NCI-H345 (cell line): ENCODE measurements at places on chromosomes 7 and 10.

DNA sequence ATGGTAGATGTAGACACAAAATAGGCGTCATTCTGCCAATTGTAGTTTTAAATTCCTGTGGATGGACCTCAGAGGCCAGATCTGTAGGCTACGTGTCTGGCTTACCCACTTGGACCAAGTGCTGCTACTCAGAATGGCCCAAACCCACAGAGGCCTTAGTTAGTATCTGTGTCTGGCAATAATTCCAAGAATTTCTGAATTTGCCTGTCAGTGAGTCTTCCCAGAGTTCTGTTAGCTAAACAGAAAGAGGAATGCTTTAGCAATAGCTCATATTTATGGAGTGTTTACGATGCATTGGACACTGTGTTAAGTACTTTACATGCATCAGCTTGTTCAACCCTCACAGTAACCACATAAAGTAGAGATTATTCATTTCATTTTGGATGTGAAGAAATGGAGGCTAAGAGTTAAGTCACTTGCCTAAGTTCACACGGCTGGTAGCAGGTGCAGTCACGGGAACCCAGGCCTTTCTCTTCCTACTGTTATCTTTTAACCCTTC lies 231.8 kb downstream of the PTEN start:
- DNase-seq: no peak

DNA sequence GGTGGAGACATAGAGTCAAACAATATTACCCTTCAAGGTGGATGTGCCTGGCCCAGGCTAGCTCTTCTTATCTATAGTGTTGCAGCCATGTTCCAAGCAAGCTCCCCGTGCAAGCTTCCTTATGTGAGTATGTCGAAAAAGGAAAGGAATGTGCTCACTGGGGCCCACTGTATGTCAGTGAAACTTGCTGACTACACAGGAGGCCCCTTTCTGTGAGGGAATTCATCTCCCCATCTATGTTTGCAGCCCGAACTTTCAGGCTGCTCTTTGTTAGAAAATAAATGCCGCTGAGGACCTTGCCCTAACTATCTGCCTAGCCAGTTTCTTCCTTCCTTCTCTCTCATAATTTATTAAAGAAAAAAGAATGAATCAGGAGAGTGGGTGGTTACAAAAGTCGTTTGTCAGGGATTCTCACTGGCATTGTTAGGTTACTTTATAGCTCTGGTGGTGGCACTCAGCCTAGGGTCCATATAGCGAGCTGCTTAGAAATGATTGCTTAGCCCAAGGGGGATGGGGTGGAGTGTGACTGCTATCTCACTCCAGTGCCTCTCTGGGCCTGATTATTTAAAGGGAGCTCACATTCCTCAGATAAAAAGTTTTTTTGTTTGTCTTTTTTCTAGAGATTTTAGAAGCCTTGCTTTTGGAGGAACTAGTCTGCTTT lies 302.1 kb downstream of the ABCA13 start:
- DNase-seq: no peak

DNA sequence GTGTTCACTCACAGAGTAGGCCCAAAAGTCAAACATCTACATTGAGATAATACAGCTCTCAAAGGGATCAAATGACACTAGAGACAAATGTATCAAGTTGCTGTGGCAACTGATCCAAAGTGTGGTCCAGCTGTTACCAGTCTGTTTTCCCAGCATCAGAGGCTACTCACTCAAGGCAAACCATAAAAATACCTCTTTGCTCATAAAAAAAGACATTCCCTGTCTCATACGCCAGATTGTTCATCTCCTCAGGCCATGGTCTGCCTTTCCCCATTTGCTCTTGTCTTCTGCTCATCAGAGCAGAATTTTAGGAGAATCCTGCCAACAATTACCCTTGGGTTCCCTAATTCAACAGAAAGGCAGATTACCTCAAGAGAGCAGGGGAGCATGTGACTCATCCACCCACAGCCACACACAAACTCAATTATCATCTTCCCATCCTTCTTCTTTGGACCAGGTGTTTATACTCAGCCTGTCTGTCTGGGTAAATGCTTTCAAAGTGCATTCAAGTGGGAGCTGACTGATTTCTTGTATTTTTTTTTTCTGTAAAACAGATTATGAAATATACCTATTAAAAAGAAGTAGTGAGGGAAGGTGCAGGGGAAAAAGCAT lies 226.5 kb upstream of the HPS1 start:
- peak; percentile 56 for DNase-seq

DNA sequence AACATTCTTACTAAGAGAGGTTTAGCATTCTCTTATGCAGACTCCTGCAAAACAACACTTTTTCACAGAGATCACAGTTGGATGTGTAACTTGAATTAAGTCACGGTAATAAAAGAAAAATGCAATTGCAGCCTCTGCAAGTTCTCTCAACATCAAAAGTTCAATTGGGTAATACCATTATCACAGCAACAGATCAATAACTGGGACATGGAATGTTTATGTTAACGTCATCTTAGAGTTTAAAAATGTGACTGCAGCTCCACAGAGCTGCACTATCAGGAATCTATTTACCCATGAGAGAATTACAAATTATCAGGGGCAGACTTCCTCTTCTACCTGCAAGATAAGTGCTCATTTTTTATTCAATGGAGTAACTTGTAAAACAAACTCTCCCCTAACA lies 86.7 kb downstream of the VSTM4 start:
- DNase-seq: no peak

- no peak for DNase-seq
These were observed 102.5 kb downstream of the SAMD9 start for GRCh38 chr7:93015101-93015778.

DNA sequence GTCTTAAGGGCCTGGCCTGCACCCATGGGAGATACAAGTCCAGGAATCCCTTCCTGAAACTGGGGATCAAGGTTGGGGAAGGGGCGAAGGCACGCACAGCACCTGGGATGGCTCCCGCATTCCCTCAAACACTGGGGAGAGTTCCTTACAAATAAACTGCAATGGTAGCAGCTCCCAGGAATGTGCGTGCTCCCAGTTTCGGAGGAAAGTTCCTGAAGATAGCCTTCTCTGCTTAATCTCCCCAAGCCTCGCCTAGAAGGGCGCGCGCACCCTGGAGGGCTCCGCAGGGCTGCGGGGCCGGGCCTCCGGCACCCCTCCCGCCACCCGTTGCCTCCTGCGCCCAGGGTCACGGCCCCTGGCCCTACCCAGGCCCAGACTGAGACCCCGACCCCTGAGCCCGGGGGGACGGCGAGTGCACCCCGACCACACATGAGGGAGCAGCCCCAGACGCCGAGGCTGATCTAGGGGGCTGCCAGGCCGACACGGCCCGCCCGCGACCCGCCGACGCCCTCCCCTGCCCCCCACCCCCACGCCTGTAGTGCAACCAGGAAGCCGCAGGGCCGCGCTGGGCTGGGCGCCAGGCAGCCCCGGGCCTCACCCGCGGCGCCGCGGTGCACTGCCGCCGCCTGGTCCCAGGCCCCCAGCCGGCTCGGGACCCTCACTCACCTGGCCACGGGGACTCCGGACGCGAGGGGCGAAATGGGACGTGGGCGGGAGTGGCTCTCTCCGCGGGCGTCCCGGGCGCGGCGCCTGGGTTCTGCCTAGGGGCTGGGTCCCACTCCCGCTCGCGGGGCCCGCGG lies 460 bp downstream of the ANXA11 start:
- DNase-seq: no peak

DNA sequence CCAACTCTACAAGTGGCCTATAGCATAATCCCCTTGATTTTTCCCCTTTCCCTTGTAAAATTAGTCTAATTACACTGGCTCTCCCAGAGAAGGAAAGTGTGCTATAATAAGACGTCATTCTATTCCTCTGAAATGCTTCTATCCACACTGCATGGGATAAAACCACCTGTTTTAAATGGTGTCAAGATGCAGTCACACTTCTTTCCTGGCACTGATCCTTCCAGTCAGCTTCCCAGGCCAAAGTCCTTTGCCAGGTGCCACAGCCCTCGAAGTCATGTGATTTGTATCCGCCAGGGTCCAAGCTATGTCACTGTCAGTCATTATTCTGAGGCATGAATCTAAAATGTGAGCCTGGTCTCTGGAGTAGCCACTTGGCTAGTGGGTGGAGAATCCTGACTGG lies 169.0 kb upstream of the KIAA1217 start:
- DNase-seq: no peak

DNA sequence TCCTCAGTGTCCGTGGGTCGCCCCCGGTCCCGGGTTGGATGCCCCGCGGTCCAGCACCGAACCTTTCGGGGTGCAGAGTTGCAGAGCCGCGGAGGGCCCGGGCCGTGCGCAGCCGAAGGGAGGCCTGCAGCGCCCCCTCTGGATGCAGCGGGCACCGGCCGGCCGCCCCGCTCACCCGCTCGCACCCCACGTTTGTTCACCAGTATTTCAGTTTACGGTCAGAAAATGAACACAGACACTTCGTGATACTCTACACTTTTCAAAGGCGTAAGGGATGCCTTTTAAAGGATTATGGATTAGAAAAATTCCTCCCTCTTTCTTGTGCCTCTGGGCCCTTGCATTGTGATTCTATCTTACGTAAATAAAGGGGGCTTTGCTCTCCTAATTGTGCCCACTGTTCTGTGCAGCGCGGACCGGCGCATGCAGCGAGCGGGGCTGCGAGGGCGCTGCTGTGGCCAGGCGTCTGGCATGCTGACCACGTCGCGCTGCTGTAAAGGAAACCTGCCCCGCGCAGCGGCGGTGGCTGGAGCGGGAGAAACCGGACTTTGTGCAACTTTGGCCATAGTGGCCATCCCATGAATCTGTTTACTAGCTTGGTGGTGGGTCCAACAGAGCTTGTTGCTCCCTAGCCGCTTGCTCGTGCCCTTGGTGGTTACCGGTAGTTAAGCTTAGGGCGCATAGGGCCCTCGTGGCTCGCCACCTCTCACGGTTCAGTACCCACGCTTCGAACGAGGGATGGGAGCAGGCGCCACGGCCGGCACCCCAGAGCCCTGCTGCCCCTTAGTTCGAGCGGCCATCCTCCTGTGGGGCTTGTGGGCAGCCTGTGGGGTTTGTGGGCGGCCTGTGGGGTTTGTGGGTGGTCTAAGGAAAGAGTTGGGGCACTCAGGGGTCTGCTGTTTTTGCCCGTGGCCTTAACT lies 739 bp upstream of the MEST start:
- no peak for DNase-seq

- no peak for DNase-seq
These were observed 10.4 kb downstream of the PSD start for GRCh38 chr10:102408131-102408727.

DNA sequence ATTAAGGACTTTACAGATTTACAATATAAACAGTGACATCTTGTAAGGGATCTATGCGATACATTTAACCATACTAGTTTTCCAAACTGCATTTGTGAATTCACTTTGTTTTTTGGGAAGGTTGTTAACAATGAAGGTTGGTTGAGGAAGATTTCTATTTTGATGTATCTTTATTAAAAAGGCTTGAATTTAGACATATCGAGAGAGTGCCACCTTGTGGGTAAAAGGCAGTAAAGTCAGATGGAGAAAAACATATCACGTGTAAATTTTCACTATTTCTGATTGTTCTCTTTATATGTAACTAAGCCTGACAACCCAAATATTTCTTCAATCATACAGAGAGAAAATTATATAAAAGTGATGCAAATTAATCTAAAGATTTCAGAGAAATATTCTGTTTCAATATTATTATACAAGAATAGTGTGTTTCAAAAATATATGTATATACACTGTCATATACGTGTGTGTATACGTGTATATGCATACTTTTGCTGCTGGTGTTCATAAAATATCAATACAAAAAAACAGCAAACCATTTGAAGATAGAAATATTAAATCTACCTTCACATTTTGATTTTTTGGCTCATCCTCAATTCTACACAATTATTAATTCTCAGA lies 988.6 kb downstream of the SORCS1 start:
- DNase-seq: no peak

DNA sequence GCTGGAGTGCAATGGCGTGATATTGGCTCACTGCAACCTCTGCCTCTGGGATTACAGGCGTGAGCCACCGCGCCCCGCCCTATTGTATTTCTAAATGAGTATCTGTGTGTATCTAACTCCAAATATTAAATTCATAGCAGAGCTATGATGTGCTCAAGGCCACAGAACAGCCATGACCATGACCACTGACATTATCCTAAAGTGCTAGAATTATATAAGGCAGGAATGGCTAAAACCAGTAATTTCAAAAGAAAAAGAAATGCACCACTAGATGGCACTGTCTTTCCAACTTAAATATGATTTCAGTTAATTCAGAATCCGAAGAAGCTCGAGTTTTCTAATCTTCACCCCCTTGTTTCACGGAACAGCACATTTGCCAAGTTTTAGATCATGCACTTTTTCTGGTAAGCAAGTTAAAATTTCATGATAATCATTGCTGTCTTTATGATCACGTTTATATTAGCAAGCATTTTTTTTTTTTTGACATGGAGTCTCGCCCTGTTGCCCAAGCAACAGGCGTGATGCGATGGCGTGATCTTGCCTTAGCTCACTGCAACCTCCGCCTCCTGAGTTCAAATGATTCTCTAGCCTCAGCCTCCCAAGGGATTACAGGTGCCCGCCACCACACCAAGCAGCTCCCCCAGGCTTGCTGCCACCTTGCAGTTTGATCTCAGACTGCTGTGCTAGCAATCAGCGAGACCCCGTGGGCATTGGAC lies 65.3 kb downstream of the OR13A1 start:
- peak; percentile 74 for DNase-seq

DNA sequence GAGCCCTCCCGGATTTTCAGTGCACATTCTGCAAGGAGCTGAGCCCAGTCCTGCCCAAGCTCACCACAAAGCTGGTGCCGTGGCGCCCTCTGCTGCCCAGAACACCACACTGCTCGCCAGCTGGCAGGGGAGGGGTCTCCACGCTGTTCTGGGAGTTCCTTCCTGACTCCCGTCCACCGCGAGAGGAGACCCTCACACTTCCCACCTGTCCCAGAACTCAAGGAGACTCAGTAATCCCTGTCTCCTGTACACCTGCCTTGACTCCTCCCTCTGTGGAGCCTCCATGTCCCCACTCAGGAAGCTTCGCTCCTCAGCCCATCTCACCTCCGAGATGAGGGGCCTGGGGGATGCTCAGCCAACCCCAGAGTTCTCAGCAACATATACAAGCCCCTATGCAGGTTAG lies 11.3 kb downstream of the C10orf105 start:
- DNase-seq: peak; percentile 26

DNA sequence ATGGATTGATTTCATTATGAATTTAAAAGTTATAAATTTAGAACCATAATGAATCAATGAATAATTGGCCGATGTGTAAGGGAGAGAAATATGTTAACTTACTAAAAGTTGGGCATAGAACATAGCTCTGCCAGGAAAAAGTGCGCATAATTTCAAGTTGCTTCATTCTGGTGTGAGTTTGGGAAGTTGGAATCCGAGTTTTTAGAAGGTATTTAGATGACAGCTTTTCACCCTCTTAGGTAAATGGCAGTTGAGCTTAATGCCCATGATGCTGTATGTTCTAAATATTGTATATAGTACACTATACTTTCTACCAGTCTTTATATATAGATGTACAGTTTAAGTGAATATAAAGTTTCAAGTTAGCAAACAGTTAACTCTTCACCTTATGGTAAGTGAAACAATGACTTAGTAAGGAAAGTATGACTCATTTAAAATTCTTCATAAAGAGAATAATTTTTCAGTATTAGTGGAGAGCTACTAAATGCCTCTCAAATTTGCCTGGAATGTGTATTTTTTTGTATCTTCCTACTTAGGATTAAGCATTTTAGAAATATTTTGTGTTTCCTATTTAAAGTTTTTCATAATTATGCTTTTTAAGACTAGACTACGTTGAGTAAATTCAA lies 1.6 kb downstream of the C1GALT1 start:
- DNase-seq: no peak

GRCh38 chr10:89469517-89469916 lies 55.1 kb downstream of the IFIT5 start:
- no peak for DNase-seq

- no peak for DNase-seq
These were observed 48.6 kb downstream of the CAMK1D start for GRCh38 chr10:12397941-12398340.
